ENCODE measurements at places on chromosomes 4 and X.

DNA sequence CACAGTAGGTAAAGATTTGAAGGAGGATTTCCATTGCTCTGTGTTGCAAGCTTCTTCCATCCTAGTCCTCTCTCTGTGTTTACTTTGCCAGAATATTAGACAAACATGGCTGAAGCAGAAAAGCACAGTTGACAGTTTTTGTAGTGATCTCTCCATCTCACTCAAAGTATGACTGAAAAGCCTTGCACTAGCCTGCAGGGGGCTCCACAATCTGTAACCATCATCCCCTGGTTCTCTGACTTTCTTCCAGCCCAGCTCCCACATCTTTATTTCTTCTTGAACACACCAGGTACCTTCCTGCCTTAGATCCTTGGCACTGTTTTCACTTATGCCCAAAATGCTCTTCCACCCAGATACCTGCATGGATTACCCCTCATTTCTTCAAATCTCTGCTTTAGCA lies 34.1 kb upstream of the HHIP start:
- DNase-seq: peak; percentile 7

DNA sequence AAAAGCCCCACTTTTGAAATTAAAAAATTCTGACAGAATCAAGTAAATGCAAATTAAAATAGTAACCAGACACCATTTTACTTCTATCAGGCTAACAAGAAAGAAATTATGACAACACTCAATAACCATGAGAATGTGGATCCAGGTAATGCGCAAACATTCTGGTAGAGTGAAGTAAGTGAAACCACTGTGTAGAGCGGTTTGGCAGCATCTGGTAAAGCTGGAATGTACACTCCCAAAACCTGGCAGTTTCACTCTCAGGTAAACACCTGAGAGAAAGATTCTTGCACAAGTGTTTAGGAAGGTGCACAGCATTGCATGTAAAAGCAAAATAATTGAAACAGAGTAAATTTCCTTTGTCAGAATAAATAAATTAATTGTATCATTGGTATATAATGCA lies 81.8 kb downstream of the TRIML1 start:
- no peak for DNase-seq

DNA sequence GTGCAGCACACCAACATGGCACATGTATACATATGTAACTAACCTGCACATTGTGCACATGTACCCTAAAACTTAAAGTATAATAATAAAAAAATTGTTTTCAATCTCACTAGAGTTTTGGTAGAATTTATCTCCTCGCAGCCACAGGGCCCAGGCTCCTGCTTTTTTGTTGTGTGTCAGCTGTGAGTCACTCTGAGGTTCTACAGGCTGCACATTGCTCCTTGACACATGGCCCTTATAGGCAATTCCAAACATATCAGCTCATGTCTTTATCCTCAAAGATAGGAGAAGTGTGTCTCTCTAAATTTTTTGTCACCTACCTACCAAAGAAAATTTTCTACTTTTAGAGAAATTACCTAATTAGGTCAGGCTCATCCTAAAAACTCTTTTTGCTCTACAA lies 252.1 kb upstream of the ADGRL3 start:
- no peak for DNase-seq

DNA sequence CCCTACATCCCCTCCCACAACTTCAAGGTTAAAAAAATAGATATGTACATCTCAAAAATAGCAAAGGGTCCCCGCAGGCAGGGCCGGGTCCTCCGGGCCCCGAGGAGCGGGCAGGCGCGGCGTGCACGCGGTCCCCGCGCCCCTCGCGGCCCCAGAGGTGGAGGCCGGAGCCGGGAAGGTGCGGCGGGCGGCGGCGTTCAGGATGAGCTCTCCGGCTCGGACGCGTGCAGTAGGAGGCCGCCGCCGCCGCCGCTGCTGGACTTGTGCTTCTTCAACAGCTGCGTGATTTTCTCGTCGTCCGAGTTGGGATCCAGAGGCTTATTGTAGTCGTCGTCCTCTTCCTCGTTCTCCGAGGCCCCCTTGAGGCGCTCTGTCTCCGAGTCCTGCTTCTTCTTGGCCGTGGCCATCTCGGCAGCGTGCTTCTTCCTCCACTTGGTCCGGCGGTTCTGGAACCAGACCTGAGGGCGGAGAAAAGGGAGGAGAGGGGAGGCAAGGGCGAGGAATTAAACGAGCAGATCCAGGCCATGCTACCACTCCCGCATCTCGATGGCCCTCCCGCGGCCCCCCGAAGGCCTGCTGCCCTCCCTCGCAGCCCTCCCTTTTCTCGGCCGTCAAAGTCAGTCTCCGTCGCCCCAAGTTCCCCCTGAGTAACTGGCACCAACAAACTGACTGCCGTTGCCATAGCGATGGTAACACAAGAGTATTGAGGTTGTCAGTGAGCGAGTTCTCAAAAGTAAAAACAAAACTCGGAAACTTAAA lies 5.8 kb downstream of the NKX6-1 start:
- DNase-seq: no peak

GRCh38 chr4:900721-901120 lies 31.4 kb downstream of the GAK start:
- no peak for DNase-seq

DNA sequence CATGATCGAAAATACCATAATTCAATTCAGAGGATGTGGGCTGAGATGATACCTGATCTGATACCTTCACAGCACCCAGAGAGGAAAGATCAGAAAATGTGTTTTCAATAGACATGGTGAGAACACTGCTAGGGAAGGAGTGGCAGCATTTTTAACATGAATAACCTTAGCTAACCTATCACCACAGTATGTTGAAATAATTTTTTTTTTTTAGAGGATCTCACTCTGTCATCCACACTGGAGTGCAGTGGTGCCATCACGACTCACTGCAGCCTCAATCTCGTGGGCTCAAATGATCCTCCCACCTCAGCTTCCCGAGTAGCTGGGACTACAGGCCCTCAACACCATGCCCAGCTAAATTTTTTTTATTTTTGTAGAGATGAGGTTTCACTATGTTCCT lies 90.5 kb upstream of the RAPGEF2 start:
- no peak for DNase-seq

- DNase-seq: no peak
Observed at GRCh38 chr4:87982036-87982435, 6.5 kb downstream of the SPP1 start.

GRCh38 chrX:12080265-12080664 lies 58.0 kb upstream of the FRMPD4 start:
- no peak for DNase-seq

- no peak for DNase-seq
Observed at GRCh38 chrX:10121787-10122186, 35.0 kb upstream of the CLCN4 start.

Measured in hippocampal formation (tissue), 2 donors.